Stimulated activated CD4-positive, alpha-beta T cell treated with anti-CD3 and anti-CD28 coated beads, Interleukin-15, amount 100 ng/mL, for 24 hours (primary cell): ENCODE measurements at places on chromosomes 5 and 9.

GRCh38 chr9:134742822-134743535 lies 101.4 kb downstream of the COL5A1 start:
- no peak for DNase-seq

DNA sequence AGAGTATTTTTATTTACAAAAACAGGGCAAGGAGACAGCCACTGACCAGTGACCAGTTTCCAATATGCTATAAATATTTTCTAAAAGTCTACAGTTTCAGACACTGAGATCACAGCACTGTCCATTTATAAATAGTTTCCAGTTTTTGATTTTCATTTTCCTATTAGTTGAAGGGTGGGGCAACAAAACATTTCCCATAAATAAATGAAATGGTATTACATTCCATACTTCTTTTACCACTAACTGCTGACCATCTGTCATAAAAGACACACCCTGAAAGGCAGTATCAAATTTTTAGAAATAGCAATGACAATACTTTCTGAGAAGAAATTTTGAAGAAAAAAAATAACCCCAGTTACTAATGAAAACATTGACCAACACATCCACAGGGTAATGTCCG lies 126.7 kb downstream of the ARSB start:
- DNase-seq, result no peak

GRCh38 chr9:96135753-96136290 lies 166.2 kb downstream of the HSD17B3 start:
- DNase-seq, result no peak

- no peak for DNase-seq
Observed at GRCh38 chr5:136094189-136094912, 38.3 kb upstream of the SMAD5 start.

DNA sequence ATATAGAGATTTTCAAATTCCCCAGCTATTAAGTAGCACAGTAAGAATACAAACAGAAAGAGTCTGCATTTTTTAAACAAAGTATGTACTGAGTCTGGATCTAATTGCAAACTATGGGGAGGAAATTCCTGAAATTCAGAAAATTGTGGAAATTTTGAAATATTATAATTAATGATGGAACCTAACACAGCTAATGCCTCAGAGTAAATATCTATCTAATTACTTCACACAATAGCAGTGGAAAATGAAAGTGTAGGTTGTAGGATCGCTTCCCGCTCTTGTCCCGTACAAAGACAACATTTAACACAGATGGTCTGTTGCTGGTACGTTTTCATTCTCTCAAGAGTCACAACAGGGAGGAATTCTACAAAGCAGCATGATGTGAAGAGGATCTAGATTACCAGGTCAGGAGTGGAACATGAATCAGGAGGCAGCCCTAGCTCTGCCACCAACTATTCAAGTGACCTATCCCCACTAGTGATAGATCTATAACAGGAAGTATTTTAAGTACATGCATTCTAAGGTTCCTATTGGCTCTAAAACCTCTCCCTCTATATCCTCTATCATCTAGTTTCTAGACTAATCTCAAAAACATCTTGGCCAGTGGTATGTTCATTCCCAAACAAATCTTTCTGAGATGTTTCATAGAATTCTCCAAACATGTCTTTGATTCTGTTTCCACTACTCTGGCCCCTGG lies 58.9 kb upstream of the GRAMD2B start:
- DNase-seq, result no peak

GRCh38 chr5:56064984-56065383 lies 70.2 kb upstream of the IL6ST start:
- DNase-seq, result no peak
